ENCODE measurements at places on chromosomes 6 and 20. TPM values are rescaled to one million over a fixed set of nuclear protein-coding genes. Genes with fewer than 3 reads are reported as not detected.

DNA sequence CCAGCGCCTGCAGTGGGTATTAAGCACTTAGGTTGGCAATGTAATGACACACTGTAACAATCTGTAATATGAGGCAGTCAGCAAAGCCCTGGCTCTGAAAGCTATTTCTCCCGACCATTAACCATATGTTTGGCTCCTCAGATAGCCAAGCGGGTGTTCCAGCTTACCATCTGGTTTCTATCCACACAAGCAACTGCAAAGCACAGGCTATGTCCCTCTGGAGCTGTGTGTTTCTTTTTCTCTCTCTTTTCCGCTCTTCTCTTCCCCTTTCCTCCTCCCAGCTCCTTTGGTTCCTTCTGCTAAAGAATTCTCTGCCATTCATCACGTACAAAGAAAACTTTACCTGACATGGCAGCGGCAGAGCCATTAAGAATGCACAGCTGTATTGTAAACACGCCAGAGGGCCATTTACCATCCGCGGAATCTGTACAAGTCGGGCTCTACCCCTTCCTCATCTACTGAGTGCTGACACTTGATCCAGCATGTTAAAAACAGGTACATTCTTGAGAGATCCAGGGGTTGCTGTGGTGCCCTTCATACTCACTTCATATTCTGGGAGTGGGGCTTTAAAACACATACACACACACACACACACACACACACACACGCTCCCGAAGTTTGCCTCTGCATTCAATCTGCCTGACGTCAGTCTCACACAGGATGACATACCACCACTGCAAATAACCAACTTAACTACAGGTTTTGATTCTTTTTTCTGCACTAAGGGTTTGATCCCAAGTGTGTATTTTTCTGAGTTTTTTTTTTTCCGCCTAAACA, 77.2 kb downstream of the BACH2 start:
- no peaks in the 10 kb centered on the region for H3K27me3 ChIP-seq
- H3K36me3 ChIP-seq = peaks cover 3% of the 10 kb centered on the region
- H3K4me3 ChIP-seq = no peak overlapping the region

The MUC22 gene
- total RNA-seq = not detected

GRCh38 chr6:293193-294174, 1.2 kb downstream of the DUSP22 start:
- H3K27ac ChIP-seq = peak overlapping the region; percentile 96
- no peaks in the 10 kb centered on the region for H3K36me3 ChIP-seq
- peaks cover 5% of the 10 kb centered on the region for H3K4me1 ChIP-seq
- DNase-seq = peak; percentile 16

DNA sequence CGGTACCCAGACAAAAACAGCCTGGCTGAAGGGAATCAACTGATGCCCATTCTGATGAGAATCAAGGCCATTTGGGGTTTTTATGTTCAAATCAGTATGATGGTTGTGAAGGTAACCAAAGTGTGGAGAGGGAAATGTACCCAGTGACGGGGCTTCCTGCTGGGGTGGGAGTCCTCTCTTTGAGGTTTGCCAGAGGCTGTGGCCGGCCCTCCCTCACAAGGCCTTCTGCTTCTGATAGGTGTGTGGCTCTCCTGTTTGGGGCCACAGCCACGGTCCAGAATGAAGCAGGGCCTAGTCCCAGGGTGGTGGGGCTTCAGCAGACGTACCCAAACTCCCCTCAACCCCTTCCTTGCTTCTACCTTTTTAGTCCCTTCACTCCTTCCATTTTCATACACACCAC, 86.7 kb upstream of the NAA20 start:
- DNase-seq = no peak
- H3K4me1 ChIP-seq = peaks cover 33% of the 10 kb centered on the region
- H3K27me3 ChIP-seq = no peaks in the 10 kb centered on the region
- H3K27ac ChIP-seq = no peak overlapping the region
- H3K36me3 ChIP-seq = no peaks in the 10 kb centered on the region

DNA sequence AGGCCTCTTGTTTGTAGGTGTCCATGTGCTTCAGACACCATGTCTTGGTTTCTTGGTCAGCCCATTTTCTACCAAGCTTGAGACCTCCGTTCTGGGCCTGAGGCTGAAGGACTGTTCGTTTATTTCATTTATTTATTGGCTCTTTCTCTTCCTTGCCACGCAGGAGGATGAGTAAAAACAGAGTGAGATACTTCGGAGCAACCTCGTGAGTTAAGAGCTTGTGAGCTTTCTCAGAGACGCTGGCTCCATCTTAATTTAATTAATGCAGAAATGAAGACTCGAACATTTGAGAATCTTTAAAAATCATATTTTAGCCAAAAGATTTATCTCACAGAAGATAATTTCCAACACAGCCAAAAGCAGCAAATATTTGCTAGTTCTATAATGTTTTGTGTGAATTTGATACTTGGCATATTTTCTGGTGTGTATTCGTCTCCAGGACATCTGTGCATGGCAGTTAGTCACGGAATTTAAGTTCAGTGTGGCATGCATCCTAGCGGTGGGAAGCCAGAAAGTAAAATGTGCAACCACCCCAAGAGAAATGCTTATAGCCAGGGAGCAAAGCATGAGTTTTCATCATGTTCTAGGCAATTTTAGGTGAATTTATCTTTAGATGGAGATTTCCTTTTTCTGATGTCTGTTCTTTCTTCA, 76.0 kb downstream of the THBS2 start:
- no peaks in the 10 kb centered on the region for H3K4me1 ChIP-seq
- H3K27me3 ChIP-seq = no peaks in the 10 kb centered on the region
- H3K36me3 ChIP-seq = no peaks in the 10 kb centered on the region

The TREML1 gene
- not detected for total RNA-seq

The SDCBP2 gene
- total RNA-seq = 8.0 TPM

DNA sequence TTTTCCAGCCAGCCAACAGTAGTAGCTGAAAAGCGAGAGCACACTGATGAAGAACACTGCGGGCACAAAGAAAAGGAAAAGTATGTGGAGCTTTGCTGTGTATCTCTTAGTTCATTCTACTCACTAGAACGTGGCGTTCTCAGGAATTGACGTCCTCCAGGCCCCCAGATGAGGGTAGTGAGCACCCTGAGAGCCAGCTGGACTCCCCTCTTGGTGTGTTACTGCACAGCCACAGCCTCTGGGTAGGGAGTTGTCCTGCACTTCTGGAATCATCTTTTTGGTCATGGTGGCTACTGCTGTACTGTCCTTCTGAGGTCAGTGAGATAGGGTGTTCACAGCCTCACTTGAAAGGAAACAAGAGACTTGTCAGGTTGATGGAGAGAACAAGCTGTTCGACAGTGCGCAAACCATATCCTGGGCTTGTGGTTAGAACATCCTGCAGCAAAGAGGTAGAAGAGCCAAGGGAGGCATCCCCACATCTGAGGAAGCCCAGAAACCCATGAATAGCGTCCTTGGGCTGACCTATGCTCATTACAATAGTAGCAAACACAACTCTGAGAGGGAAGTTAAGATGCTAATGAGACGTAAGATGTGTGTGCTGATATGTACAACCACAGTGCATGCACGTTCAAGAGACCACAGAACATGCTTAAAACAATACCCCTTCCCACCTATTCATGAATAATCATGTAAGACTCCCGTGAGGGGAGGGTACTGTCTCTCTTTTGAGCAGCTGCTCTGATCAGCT, 14.6 kb upstream of the HLA-F start:
- no peak for DNase-seq
- peaks cover 26% of the 10 kb centered on the region for H3K27me3 ChIP-seq
- H3K4me3 ChIP-seq = no peak overlapping the region
- no peak overlapping the region for H3K27ac ChIP-seq
- H3K4me1 ChIP-seq = no peaks in the 10 kb centered on the region
- no peaks in the 10 kb centered on the region for H3K36me3 ChIP-seq

GRCh38 chr6:39520411-39520810, 197.9 kb upstream of the KCNK16 start:
- no peak for DNase-seq
- no peaks in the 10 kb centered on the region for H3K36me3 ChIP-seq
- no peak overlapping the region for H3K4me3 ChIP-seq
- no peaks in the 10 kb centered on the region for H3K27me3 ChIP-seq
- peaks cover under 1% of the 10 kb centered on the region for H3K4me1 ChIP-seq

- H3K4me1 ChIP-seq = peaks cover 29% of the 10 kb centered on the region
- H3K36me3 ChIP-seq = no peaks in the 10 kb centered on the region
- no peaks in the 10 kb centered on the region for H3K27me3 ChIP-seq
- H3K27ac ChIP-seq = peak overlapping the region; percentile 80
- DNase-seq = peak; percentile 68
Measured at GRCh38 chr6:72954716-72955115, 270.6 kb downstream of the KHDC1L start.

DNA sequence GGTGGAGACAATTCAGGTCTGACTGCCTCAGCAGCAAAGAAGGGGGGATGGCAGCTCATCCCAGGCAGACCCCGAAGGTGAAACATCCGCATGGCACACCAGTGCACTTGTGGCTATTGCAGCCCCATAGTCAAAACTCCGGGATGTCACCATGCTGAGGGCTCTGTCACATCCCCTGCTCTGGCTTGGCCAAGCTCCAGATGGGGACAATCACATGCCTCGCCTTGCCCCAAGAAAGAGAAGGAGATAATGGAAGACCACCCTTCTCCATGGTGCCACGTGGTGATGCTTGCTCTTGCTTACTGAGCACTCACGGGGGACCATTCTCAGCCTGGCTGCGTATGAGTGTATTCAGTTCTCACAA, 60.2 kb downstream of the RBM38 start:
- H3K27ac ChIP-seq = peak overlapping the region; percentile 71
- peaks cover 29% of the 10 kb centered on the region for H3K4me1 ChIP-seq
- no peaks in the 10 kb centered on the region for H3K36me3 ChIP-seq
- no peak for DNase-seq
- H3K27me3 ChIP-seq = no peaks in the 10 kb centered on the region
- no peak overlapping the region for H3K4me3 ChIP-seq

The MMP24 gene
- 8.7 TPM for total RNA-seq

- no peak overlapping the region for H3K4me3 ChIP-seq
- H3K27ac ChIP-seq = no peak overlapping the region
- DNase-seq = no peak
- no peaks in the 10 kb centered on the region for H3K36me3 ChIP-seq
- H3K4me1 ChIP-seq = peaks cover 12% of the 10 kb centered on the region
- no peaks in the 10 kb centered on the region for H3K27me3 ChIP-seq
Measured at GRCh38 chr6:119497988-119498727, 148.6 kb upstream of the MAN1A1 start.

DNA sequence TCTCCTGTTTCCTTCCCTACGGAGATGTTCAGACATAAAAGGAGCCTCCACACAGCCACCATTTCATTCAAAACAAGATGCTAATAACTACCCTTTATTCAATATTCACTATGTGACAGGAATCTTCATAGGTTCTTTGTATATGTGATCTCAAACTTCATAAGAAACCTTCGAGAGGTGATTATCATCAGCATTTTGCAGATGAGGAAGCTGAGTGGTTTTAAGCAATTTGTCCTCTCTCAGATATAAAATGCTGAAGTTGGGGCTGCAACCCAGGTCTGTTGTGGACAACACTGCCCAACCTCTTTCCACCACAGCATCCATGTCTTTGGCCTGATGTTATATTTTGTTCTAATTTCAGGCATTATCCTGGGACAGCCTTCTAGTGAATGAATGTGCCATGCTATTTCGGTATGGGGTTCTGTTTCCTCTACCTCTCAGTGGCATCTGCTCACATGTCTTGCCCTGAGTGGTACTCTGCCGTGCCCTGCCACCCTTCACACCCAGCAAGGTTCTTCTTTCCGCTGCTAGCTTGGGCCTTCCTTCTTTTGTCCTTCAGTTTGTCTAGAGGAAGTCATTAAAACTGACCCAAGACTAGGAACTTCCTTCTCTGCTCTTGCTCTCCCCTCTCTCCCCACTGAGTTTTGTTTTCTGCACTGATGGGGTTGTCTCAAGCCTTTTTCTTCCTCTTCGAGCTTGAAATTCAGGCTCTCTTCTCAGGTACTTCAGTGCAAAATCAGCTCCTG, 300.9 kb upstream of the PRDM1 start:
- no peak overlapping the region for H3K4me3 ChIP-seq
- no peak for DNase-seq
- no peaks in the 10 kb centered on the region for H3K36me3 ChIP-seq
- H3K27me3 ChIP-seq = peaks cover 4% of the 10 kb centered on the region
- H3K27ac ChIP-seq = no peak overlapping the region

- no peak overlapping the region for H3K27ac ChIP-seq
- H3K27me3 ChIP-seq = peaks cover 68% of the 10 kb centered on the region
- DNase-seq = no peak
- peaks cover 7% of the 10 kb centered on the region for H3K4me1 ChIP-seq
- no peak overlapping the region for H3K4me3 ChIP-seq
Measured at GRCh38 chr6:155261111-155261900, 2.5 kb upstream of the CLDN20 start.

The POPDC3 gene
- 53.4 TPM for total RNA-seq

DNA sequence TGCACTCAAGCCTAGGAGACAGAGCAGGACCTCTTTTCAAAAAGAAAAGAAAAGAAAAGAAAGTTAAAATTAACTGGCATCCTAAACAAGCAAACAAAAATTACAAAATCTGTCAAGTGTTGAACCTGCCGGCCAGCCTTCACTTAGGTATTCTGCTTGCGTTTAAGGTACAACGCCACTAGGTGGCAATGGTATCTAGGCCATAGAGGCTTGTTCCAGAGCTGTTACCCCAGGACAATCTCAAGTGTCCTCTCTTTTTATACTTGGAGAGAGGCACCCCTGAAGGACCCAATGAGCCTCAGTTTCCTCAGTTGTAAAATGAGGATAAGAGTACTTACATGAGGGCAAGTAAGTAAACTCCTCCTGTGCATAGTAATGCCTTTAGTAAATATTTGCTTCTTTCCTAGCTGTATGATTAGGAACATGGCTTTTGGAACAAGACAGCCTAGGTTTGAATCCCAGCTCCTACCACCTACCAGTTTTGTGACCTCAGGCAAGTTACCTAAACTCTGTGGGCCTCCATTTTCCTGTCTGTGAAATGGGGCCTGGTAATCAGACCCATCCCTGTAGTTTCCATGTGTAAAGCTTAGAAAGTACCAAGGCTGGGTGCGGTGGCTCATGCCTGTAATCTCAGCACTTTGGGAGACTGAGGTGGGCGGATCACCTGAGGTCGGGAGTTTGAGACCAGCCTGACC, 5.8 kb upstream of the PACSIN1 start:
- H3K4me3 ChIP-seq = no peak overlapping the region
- H3K36me3 ChIP-seq = no peaks in the 10 kb centered on the region
- H3K4me1 ChIP-seq = peaks cover under 1% of the 10 kb centered on the region
- no peak overlapping the region for H3K27ac ChIP-seq

GRCh38 chr6:113980937-113981554, 10.1 kb upstream of the HDAC2 start:
- peak; percentile 74 for DNase-seq
- no peaks in the 10 kb centered on the region for H3K36me3 ChIP-seq
- no peaks in the 10 kb centered on the region for H3K27me3 ChIP-seq
- no peak overlapping the region for H3K27ac ChIP-seq
- H3K4me1 ChIP-seq = no peaks in the 10 kb centered on the region
